Urothelium cell line (cell line): ENCODE measurements at places on chromosomes 5 and 9.
A peak's percentile ranks its signal among the peaks of the same experiment; 100 is the strongest.

- no peak for DNase-seq
Measured at GRCh38 chr5:175892015-175892800, 20.8 kb downstream of the CPLX2 start.

DNA sequence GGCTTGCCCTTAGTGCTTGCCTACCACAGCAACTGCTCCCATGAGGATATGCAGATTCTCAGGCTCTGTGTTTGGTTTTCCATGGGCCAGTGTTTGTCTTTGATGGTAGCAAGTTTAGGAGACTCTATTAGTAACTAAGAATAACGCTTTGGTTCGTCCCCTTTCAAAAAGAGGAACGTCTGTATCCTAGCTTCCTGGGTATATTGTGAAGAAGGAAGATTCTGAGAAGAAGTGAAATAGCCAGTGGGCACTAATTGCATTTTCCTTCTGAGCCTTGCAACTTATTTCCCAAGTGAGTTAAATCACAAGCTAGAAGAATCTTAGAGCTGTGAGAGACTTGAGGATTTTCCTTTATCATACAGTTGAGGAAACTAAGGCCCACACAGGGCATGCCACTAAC lies 376.8 kb downstream of the PIK3R1 start:
- no peak for DNase-seq

GRCh38 chr5:32251871-32252458 lies 60.8 kb downstream of the MTMR12 start:
- DNase-seq: no peak

DNA sequence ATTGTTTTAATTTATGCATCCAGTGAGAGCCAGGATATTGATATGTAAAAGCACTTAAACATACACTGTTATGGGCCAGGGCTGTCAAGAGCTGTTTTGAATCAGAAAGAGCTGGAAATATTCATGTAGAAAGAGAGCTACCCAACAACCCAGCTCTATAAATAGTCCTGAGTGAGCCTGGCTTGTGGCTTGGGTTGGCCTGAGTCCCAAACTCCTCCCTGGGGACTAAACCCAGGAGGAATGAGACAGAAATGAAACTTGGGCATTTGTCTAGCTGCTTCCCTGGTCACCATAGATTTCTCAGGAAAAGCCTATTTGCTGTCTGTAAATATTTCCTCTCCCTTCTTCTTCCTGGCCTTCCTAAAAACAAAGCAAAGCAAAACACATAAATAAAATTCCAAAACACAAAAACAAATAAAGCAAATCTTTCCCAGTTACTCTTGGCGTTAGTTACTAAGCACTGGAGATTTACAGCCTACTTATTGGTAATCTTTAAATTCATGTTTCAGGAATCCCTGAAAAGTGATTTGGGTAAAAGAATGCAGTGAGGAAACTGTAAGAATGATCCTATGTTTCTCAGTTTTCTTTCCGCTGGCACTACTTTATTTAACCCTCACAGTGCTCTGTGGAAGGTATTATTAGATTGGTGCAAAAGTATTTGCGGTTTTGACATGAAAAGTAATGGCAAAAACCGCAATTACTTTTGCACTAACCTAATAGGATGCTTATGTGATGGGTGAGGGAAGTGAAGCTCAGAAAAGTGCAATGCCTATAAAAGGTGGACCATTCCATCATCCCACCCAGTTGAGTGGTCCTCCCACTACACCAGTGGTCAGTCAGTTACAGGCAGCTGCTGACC lies 111.8 kb downstream of the CARTPT start:
- DNase-seq: peak; percentile 75

- no peak for DNase-seq
Measured at GRCh38 chr5:139650689-139651042, 2.5 kb downstream of the CXXC5 start.

- no peak for DNase-seq
Measured at GRCh38 chr9:110935829-110936228, 102.4 kb downstream of the LPAR1 start.

DNA sequence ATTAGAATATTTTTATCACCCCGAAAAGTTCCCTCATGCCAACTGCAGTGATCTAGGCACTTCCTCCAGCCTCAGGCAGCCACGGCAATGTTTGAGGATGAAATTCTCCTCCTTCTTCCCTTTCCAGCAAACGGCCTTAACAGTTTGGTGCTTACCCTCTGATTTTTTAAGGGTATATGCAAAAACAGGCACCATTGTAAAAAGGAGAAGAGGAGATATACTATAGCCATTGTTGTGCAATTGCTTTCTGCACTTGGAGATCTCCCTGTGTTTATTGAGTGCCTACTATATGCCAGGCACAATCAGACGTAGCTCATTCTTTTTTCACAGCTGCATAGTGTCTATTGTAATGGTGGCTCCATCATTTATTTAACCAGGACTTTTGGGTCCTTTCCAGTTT lies 29.4 kb downstream of the GSN start:
- no peak for DNase-seq

DNA sequence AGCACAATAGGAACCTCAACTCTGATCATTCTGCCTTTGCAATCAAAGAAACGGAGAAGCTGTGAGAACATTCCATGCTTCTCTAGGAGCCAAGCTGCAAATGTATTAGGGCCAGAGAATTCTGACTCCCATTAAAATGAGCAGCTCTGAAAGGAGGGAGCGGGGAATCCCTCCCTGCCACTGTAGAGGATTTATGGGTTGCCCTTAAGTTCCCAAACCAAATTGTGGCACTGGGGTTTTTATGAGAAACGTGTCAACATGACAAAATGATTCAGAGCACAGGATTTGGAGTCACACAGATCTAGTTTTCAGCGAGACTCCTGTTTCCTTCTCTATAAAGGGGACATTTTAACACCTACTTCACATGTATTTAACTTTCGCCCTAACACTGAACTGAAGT lies 1.8 kb downstream of the IL6ST start:
- DNase-seq: no peak

DNA sequence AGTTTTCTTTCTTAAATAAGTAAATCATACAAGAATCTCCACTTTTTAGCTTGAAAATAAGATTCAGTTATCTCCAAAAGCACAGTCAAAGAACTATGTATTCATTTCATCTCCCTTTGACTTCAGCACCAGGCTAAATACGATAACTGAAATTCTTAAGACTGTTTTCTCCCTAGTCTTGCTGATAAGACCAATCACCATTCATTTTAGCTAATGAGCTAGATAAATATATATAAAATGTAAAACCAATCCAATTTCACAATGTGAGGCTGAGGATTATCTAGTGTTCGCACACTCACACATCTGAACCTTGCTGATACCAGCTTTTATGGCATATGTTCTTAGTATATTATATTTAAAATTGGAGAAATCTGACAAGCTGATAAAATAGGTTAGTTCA lies 17.3 kb upstream of the ZNF622 start:
- DNase-seq: no peak

- DNase-seq: no peak
Measured at GRCh38 chr9:128838338-128838737, 8.7 kb upstream of the SPOUT1 start.

DNA sequence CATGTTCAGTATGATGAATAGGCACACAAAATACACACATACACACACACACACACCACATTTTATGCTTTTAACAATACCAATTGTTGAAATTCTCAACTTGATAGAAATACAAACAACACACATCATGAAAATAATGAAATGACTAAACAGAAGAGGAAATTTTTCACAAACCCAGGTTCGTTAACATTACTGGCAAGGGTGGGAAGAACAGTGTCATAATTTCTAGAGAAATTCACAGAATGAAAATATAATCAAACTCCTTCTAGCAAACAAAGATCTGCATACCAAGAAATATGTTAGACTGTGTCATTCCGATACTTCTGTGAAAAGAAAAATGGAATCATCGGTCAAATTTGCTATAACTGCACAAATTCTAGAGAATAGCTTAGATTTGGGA lies 41.9 kb downstream of the ST8SIA4 start:
- DNase-seq: no peak

- peak; percentile 93 for DNase-seq
Measured at GRCh38 chr5:181246276-181247049, 2.8 kb upstream of the RACK1 start.

GRCh38 chr9:37301042-37301853 lies 121.2 kb upstream of the GRHPR start:
- DNase-seq: no peak

DNA sequence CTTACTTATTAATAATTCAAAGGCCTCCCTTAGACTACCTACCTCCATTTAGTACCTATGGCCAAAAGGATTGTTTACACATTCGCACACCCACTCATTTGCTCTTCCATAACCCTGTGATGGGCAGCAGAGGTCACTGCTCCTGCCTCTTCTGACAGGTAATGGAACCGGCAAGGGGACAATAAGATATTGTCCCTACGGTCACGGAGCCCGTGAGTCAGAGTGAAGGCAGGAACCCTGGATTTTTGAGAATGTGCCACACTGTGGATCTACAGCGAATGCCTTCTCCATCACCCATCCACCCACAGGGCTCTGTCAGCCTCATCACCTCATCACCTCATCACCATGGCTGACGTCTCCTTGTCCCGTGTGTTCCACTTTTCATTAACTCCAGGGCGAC lies 132.3 kb downstream of the MYO10 start:
- peak; percentile 33 for DNase-seq

- no peak for DNase-seq
Measured at GRCh38 chr9:134408939-134409737, 82.9 kb downstream of the RXRA start.

DNA sequence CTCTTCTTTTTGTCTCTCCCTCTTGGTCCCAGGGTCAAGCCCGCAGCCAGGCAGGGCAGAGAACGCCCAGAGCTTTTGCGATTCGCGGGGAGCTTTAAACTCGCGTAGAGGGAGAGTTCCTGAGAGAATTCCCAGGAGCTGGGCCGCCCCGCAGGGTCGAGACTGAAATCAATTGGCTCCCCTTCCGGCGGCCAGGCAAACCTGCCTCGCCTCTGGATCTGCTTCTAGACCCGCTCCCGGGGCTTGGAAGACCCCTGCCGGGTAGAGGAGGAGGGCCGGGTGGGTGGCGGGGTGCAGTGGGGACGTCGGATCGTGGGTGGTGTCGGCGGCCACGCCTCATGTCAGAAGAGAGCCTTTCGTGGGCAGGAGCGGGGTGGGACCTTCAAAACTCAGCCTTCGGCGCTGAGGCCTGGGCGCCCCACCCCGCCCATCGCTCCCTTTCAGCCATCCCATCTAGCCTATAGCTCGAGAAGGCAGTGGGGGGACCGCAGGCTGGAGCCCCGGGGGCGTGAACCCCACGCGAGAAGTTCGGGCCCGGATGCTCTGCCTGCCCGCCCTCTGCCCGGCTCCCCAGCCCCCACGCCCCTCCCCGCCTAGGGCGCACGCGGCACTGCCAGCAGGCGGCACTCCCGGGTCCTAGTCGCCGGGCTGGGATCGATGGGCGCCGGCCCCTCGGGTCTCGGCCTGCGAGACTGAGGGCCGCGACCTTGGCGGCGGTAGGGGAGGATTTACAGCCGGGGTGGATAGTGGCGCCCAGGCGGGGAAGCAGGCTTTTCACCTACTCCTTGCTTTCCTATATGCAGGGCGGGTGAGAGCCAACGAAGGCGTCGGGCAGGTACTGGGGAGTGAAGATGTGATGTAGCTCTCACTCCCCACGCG lies 6.1 kb downstream of the PRDM6 start:
- DNase-seq: no peak

DNA sequence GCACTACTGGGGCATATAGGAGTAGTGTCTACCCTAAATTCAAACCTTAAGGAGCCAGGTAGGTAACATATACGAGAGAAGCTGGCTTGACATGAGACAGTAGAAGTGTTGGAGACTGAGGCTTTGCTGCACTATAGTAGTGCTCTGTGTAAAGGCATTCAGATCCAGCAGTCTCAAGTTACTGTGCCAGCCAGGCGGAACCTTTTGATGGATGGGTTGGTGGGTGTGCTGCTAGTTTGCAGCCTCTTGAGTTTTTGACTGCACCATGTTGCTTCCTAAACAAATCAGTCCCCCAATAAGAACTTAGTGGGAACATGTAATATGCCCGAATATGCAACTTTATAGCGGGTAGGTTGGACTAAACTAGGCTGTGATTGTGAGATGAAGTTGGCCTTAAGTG lies 1.5 kb downstream of the CLTA start:
- no peak for DNase-seq

GRCh38 chr9:137650779-137651178 lies 32.0 kb downstream of the EHMT1 start:
- no peak for DNase-seq

DNA sequence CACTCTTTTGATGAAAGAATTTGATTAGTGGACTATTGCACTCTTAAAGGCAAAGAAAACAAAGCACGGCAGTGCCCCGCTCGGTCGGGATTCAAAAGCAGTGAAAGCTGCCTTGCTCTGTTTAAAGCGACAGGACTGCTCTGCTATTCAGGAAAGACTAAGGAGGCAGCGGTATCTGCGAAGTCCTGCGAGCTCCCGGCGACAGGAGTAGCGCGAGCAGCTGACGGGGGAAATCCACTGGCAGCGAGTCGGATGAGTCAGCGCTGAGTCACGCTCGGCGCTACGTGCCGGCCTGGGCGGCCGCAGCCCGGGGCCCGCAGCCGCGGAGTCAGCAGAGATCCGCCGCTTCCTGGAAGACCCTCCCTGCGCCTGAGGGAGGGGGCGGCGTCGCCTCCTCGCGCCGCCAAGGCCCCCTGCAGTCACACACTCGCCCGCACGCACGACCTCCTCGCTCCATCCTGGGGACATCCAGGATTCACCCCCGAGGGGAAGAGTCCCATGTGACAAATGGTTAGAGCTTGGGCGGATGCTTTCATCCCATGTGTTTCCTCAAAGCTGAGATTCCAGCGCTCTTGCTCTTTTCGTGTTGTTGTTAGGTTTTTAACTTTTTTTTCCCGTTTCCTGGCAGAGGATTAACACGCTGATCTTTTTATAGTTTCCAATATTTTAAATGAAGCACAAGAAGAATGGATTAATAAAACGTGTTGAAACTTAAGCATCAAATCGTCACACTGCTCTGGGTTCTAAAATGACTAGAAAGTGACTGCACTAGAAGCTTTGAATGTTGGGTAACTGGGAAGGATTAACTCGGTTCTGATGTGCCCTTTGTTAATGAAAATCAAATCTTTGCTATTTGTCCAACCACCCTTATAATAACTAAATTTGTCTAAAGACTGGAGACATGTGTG lies 102.5 kb downstream of the ARRDC3 start:
- DNase-seq: peak; percentile 95

- DNase-seq: no peak
Measured at GRCh38 chr5:55665065-55665464, 47.1 kb downstream of the SLC38A9 start.

DNA sequence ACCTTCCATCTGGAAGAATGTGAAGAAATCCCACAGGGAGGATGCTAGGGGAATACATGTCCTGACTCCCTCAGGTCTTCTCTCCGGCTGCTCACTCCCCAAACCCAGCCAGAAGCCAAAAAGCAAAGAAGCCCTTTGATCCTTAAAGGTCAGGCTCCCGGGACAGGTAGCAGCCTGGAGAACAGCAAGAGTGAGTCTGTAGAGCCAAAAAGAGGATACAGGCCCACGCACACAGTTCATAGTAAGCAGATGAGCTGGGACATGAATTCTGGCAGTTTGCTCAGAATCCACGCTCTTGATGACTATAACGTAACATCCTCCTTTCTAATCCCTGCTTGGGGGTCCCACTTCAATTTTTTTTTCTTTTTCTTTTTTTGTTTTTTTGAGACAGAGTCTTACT lies 72.0 kb upstream of the SLC44A1 start:
- DNase-seq: no peak
